ENCODE measurements at places on chromosomes 11 and 22. TPM values are rescaled to one million over a fixed set of nuclear protein-coding genes. Genes with fewer than 3 reads are reported as not detected.

LDHAL6A gene
- total RNA-seq: not detected

C22orf31 gene
- not detected for total RNA-seq

ANO9 gene
- not detected for total RNA-seq

SPCS2 gene
- total RNA-seq: 15.4 TPM

CCDC117 gene
- 15.6 TPM for total RNA-seq

DNA sequence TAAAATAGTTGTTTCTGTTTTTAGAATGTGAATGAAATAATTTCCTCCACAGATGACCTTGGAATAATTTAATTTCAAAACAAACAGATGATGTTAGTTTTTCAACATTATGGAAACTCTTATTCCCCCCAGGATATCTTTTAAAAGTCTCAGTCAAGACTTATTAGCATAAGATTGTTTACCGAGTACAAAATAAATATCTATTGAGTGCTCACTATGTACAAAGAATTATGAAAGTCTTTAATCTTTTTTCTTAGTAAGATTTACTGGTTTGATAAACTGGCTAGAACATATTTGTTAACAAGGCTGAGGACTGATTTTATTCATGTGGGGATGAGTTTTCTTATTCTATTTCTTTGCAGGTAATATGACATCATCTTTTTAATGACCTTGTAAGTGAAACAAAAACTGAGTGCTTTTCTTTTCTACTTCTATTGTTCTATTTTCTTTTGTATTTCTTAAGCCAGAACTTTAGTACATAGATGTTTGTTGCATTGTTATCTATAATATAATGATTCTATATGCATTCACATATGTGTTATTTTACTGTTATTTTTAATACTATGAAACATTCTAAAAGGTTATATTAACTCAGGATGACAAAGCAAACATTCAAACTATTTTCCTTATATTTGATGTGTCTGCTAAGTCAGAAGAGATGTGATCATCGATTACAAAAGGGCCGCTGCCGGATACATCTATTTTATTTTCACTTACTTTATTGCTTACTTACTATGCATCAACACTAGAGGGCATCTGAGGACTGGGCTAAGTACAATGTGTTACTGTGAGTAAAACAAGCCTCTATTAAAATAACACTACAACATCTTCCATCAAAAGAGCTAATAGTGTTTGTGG lies 111.0 kb upstream of the ARHGAP42 start:
- peak; percentile 73 for DNase-seq
- H3K27ac ChIP-seq: no peak overlapping the region
- peaks cover 4% of the 10 kb centered on the region for H3K4me1 ChIP-seq
- H3K27me3 ChIP-seq: no peaks in the 10 kb centered on the region

GRCh38 chr11:36010010-36010740 lies 66.3 kb downstream of the LDLRAD3 start:
- no peaks in the 10 kb centered on the region for H3K27me3 ChIP-seq
- H3K4me1 ChIP-seq: peaks cover 16% of the 10 kb centered on the region
- peak; percentile 57 for DNase-seq
- no peaks in the 10 kb centered on the region for H3K36me3 ChIP-seq

- H3K27me3 ChIP-seq: peaks cover 26% of the 10 kb centered on the region
- H3K4me1 ChIP-seq: no peaks in the 10 kb centered on the region
- H3K4me3 ChIP-seq: no peak overlapping the region
These were observed 200.6 kb downstream of the CEP164 start for GRCh38 chr11:117528097-117528721.

DNA sequence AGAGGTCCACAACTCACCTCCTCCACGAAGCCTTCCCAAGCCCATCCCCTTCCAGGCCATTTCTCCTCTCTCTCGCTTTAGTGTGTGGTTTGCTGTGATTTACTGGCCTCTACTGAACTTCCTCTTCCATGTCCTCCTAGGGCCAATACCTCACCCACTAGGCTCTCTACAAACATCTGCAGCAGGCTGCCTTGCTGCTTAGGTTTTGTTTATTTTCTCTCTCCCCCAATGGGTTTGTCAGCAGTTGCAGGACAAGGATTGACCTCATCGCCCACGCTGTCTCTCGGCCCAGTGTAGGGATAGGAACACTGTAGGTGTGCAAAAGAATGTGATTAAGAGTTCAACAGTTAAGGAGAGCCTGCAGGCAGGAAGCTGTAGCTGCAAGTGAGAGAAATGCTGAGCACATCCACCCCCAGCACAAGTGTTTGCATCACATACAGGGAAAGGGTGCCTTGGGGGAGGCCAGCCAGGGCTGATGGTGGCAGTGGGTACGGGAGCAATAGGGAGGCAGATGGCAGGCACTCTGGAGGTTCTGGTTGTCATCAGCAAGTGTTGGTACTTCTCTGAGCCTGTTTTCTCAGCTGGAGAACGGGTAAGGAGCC lies 1.4 kb downstream of the PC start:
- peaks cover 8% of the 10 kb centered on the region for H3K36me3 ChIP-seq
- DNase-seq: peak; percentile 97
- H3K4me3 ChIP-seq: no peak overlapping the region
- no peaks in the 10 kb centered on the region for H3K27me3 ChIP-seq
- peaks cover 19% of the 10 kb centered on the region for H3K4me1 ChIP-seq
- H3K27ac ChIP-seq: peak overlapping the region; percentile 67

DNA sequence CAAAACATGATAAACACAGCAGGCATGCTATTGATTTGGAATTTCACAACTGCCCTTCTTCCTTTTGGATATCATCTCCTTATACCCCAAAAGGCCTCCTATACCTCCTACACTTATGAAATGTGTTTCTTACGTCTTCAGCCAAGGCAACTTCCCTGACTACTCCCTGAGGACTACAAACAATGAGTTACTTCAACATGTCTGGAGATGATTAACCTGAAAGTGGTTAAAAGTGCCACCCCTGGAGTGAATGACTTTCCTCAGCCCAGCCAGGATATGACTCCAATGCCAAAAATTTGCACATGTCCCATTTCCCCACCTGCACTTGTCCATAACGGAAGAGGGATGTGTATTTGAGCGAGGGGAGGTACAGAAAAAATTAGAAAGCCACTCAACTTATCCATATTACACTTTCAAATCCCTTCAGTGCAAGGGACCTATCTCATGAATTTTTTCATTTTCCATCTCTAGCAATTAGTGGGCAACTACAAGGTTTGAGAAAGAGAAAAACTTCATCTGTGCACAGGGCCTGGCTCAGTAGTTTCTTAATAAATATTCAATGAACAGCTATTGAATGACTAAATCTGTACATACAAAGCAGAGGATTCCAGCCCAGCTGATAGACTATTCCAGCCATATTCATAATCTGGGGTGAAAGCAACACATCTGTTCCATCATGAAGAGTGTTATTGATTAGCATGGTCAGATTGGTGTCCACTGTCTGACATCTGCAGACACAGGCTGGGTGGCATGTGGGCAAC lies 36.8 kb downstream of the KIRREL3 start:
- no peaks in the 10 kb centered on the region for H3K4me1 ChIP-seq
- H3K27me3 ChIP-seq: no peaks in the 10 kb centered on the region
- peak; percentile 43 for DNase-seq
- no peak overlapping the region for H3K4me3 ChIP-seq
- no peaks in the 10 kb centered on the region for H3K36me3 ChIP-seq

- no peaks in the 10 kb centered on the region for H3K4me1 ChIP-seq
- no peaks in the 10 kb centered on the region for H3K36me3 ChIP-seq
- no peak for DNase-seq
- H3K27ac ChIP-seq: no peak overlapping the region
These were observed 48.5 kb upstream of the SLC35C1 start for GRCh38 chr11:45756384-45757010.

DNA sequence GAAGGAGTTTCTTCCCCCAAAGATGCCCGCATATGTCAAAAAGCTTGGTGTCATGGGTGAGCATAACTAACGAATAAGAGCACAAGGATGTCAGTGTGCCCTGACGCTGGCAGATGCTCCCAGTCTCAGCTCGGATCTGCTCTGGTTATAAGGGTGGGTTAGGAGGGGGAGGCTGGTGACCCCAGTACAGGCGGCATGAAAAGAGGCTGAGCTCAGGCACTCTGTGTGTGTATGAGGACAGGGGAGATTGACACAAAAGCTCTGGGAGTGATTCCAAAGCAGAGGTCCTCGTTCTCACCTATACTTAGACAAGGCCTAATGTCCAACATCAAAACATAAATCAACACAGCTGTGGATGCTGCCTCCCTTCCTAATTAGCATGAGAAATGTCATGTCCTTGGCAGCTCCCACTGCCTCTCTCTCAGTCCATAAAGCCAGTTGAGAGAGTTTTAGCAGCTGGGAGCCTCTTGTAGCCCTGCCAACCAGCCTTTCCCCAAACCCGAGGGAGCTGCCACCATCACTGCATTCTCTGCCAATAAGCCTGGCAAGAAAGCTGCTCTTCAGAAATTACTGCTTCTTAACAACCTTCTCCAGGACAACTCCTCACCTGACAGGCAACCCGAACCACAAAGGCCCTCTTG lies 59.8 kb downstream of the SC5D start:
- DNase-seq: no peak
- H3K4me1 ChIP-seq: no peaks in the 10 kb centered on the region

DNA sequence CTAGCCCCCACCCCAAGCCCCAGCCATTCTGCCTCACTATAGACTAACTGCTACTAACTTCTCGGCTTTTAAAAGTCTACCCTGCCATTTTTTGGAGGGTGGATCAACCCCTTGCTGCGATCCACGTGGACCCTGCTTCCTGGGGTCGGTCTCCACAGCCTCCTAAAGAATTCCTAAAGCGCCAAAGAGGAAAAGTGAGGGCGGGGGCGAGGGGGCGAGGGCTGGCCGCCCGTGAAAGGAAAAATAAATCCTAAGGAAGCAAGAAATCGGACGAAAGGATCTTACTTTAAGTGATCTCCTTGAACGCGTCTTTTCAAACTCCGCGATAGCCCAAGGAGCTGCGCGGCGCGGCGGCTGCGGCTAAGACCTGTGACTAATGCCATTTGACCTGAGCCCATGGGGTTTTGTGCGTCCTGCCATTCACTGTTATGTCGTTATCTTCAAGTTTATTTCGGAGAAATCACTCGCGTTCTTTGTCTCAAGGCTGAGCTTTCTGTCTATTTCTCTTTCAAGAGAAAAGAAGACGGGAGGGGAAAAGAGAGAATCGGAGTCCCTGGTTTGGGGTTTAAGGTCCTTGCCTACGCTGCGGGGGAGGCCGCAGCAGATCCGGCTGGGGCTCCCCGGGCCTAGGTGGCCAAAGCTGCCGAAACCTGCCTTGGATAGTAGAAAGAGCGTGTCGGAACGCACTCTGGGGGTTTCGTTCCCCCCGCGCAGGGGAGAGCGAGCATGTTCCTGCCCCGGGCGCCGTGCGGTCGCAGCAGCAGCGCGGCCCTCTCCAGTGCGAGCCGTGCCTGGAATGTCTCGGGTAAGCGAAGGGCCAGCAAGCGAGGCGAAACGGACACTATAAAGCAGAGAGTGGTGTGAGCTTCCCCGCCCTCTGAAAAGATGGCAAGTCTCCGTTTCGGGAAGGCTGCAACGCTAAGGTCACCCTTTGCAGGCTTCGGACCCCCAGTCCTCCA lies 2.8 kb upstream of the DBX1 start:
- no peaks in the 10 kb centered on the region for H3K36me3 ChIP-seq
- no peaks in the 10 kb centered on the region for H3K4me1 ChIP-seq
- H3K4me3 ChIP-seq: no peak overlapping the region
- H3K27me3 ChIP-seq: peaks cover 80% of the 10 kb centered on the region
- no peak overlapping the region for H3K27ac ChIP-seq

- H3K27ac ChIP-seq: no peak overlapping the region
- peaks cover 4% of the 10 kb centered on the region for H3K4me1 ChIP-seq
- DNase-seq: no peak
These were observed 48.8 kb downstream of the ENDOD1 start for GRCh38 chr11:95138448-95138847.

DNA sequence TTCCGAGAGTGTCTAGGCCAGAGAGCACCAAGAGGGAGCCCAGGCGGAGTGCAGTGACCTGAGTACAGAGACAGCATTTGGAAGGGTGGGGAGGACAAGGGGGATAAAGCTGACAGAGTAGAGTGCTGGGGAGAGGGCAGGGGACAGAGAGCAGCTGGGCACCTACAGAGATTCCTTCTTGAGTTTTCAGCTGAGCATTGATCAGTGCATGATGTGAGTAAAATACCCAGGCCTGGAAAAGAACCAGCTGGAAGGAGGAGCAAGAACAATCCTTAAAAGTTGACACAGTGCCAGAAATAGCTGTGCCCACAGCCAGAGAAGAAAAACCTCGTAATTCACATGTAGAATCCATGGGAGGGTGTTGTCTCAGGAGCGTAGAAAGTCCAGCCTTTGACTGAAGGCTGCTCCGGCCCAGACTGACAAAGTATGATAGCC lies 33.9 kb upstream of the PANX2 start:
- peaks cover 7% of the 10 kb centered on the region for H3K4me1 ChIP-seq
- H3K27me3 ChIP-seq: no peaks in the 10 kb centered on the region
- peaks cover 18% of the 10 kb centered on the region for H3K36me3 ChIP-seq
- H3K4me3 ChIP-seq: no peak overlapping the region
- DNase-seq: no peak

GRCh38 chr22:27892064-27892463 lies 27.0 kb downstream of the PITPNB start:
- no peak overlapping the region for H3K27ac ChIP-seq
- H3K4me3 ChIP-seq: no peak overlapping the region
- no peak for DNase-seq
- peaks cover 11% of the 10 kb centered on the region for H3K4me1 ChIP-seq

- H3K27me3 ChIP-seq: no peaks in the 10 kb centered on the region
- no peak overlapping the region for H3K4me3 ChIP-seq
- peaks cover 17% of the 10 kb centered on the region for H3K36me3 ChIP-seq
- H3K27ac ChIP-seq: no peak overlapping the region
- peaks cover 27% of the 10 kb centered on the region for H3K4me1 ChIP-seq
These were observed 17.7 kb upstream of the ADORA2A start for GRCh38 chr22:24409707-24410106.

GRCh38 chr11:94454301-94454700 lies 39.3 kb downstream of the MRE11 start:
- no peaks in the 10 kb centered on the region for H3K27me3 ChIP-seq
- no peaks in the 10 kb centered on the region for H3K36me3 ChIP-seq
- no peak overlapping the region for H3K27ac ChIP-seq
- no peak for DNase-seq
- no peaks in the 10 kb centered on the region for H3K4me1 ChIP-seq
